ENCODE measurements at places on chromosomes 11 and 22.

- DNase-seq = no peak
Measured at GRCh38 chr22:44091021-44091721, 67.1 kb downstream of the PARVB start.

DNA sequence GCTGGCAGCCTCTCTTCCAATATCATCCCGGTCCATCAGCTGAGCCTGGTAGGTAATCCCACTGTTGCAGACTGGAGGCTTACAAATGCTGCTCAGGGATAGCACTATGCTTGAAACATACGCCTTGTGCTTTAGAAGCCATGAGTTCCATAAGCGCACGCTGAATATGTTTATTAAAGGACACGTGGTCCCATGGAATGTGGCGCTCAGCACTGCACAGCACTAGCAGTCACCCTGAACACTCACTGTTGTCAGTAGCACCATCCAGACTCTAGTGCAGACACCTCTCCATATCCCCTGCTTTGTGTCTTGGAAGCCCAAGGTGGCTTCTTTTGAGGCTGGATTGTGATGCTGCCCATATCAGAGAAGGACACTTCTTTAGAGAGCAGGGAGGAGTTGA, 120.9 kb downstream of the MAML2 start:
- no peak for DNase-seq

DNA sequence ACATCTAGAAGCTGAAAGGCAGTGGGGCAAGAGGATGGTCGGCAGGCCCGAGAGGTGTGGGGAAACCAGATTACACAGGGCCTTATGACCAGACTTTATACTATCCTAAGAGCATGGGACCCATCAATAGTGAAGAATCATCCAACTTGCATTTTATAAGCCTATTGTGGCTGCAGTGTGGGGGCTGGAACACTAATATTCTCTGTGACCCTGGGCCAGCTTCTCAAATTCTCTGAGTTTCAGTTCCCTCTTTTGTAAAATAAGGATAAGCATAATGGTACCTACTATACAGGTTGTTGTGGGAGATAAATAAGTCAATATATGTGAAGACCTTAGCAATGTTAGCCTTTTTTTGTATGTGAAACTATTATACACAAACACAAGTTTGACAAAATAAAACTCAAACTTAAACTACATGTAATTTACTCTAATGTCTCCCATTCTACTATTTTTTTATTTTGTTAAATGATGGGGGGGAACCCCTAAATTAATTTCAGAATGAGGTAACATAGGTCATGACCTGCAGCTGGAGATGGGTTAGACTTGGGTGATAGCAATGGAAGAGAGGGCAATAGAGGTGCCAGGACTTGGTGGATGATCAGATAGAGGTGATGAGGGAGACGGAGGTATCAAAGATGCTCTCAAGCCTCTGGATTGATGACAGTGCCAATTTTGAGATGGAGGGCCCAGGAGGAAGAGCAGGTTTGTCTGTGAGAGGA, 30.1 kb downstream of the SMCO4 start:
- DNase-seq = no peak

DNA sequence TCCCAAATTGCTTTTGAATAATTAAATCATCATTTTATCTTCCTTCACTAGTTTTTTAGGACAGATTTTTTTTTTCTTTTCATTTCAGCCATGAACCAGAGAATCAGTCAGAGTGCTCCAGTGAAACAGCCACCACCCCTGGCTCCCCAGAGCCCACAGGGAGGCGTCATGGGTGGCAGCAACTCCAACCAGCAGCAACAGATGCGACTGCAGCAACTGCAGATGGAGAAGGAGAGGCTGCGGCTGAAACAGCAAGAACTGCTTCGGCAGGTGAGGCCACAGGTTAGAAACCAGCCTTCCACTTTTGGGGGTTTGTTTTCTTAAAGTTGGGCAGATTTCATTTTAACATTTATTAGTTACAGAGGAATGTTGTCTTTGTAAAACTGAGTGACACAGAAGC, 95.6 kb downstream of the YAP1 start:
- DNase-seq = no peak

GRCh38 chr22:38406617-38407016, 48.4 kb downstream of the KCNJ4 start:
- no peak for DNase-seq

DNA sequence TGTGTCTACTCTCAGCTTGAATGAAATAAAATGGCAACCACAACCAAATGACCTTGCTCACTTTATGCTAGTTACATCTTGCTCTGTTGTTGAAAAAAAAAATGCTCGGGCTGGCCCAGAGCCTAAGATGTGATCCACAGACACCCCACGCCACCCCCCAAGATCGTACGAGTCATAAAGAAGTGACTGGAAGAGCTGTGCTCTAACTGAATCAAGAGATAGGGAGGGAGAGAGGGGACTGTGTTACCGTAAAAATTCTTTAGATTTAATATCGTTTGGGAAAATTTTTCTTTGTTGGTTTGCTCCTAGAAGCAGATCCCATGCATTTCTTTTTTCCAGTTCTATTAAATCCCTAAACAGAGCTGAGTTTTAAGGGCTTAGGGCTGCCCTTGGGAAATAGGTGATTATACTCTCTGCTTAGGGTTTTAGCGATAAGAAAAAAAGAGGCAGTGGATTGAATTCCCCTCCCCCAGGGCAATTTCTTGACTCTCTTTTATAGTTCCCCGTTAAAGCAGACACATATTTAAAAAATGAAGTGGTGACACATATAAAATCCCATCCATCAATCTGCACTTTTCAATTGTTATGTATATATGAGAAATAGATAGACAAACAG, 14.5 kb downstream of the MAML2 start:
- no peak for DNase-seq

DNA sequence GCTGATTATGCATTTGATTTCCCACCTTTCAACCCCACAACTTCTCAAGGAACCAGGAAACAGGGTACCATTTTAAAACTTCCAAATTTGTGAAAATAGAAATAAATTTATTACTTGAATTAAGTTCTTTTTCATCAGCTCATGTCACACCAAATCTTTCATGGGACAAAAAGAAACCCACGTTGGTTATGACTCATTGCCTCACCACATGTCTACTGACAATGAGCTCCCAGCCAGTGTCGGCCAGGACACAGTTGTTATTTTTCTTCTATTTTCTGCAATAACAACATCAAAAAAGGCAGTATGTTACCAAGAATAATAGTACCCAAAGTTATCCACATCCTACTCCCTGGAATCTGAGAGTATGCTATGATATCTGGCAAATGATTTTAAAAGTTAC, 17.3 kb downstream of the MS4A6A start:
- no peak for DNase-seq

- DNase-seq = no peak
Measured at GRCh38 chr11:132064987-132065620, 694.7 kb downstream of the NTM start.

DNA sequence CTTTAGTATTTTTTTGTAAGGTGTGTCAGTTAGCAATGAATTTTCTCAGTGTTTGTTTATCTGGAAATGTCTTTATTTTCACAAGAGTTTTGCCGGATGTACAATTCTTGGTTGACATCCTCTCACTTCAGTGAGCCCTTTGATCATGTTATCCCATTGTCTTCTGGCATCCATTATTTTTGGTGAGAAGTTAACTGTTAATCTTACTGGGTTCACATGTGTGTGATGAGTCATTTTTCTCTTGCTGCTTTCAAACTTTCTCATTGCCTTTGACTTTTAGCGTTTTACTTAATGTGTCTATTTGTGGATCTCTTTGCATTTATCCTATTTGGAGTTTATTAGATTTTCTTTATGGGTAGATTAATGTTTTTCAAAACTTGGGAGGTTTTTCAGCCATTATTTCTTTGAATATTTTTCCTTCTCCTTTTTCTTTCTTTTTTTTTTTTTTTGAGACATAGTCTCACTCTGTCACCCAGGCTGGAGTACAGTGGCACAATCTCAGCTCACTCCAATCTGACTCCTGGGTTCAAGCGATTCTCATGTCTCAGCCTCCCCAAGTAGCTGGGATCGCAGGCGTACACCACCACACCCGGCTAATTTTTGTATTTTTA, 100.5 kb upstream of the RRM1 start:
- no peak for DNase-seq

DNA sequence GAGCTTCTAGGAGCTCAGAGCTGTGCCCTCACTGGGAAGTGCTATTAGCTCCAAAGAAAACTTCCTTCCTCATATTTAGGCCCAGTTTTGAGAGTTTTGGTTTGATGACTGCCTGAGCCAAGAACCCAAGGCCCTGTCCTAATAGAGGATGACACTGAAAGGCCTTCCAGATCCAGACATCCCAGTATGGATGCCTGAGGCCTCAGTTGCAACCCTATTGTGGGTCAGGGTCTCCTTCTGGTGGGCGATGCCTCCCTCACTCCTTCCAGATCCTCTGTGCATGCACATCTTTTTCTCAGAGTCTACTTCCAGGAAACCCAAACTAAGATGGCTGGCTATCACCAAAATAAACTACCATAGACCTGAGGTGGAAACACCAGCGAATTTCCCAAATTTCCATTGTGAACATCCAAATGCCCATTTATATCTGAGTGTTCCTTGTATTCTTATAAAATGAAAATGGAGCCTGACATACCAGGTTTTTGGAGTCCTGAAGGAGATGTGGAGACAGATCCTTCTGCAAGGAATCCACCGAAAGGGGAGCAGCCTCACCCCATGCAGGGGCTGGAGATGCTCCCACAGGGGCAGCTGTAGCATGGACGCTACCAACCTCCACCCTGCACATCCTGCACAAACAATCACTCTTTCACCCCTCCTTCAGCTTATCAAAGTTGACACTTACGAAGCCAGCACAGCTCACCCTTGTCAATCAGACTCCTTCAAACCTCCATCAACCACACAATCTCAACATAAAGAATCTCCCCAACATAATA, 61.1 kb downstream of the GGTLC2 start:
- no peak for DNase-seq

DNA sequence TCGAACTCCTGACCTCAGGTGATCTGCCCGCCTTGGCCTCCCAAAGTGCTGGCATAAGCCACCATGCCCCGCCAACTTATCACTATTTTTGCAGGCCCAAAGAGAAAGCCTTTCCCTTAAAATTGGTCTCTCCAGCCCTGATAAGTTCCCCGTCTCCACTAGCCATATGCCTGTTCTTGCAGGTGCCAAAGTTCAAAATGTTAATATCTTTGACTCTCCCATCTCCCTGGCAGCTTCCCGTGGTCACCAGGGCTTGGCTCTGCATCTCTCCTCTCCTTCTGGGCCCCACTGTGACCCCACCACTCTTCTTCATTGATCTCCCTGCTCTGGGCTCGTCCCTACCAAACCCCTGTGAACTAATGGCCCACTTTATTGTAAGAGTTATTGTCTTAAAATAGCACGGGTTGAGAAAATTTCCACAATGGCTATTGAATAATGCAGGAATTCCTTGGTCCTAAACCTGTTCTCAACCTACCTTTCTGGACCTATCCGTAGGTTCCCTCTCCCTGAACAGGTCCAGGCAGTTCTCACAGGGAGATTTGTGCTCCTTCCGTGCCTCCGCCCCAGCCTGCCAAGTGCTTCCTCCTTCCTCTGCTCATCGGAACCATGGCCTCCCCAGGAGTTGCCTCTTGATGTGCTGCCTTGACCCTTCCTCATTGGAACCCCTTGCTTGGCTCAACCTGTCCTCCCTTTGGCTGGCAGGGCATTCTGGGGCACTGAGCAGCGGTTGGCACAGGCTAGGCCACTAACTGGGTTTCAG, 147.5 kb downstream of the DSCAML1 start:
- DNase-seq = no peak

DNA sequence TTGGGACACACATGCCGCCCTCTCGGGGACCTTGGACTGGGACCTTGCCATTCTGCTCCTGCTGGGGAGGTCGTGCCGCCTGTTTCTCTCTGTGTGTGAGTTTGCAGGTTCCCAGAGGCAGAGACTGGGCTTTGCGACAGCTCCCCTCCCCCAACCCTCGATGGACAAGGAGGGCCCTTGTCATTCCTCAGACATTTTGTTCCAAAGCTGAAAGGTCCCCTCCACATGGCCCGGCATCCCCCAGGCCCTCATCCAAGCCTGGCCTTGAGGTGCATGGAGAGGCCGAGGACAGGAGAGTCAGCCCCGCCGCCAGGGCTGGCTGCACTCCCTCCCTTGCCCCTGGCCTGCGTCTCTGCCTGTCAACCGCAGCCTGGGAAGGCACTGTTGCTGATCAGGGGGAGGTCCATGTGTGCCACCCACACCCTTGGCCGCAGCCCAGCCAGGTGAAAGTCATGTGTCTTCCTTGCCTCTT, 25.6 kb downstream of the FADS2 start:
- no peak for DNase-seq

DNA sequence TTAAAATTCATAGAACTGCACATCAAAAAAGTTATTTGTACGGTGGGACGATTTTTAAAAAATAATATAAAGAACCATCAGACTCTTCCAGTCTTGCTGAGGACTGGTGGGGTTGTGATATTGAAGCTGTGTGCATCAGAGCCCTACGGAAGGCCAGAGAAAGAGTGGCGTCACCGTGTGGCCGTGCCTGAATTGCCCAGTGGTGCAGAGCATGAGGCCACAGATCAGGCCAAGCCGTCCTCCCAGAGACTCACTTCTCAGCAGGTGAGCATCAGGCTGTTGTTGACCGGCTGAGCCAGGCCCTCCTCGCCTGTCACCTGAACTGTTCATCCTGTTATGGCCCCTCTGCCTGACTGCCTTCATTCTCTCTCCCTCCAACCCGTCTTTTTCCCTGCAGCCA, 1013.9 kb downstream of the TBC1D22A start:
- DNase-seq = no peak
